ENCODE measurements at places on chromosomes 7 and 10. TPM values are rescaled to one million over a fixed set of nuclear protein-coding genes. Genes with fewer than 3 reads are reported as not detected.

The ACTL6B gene
- not detected for total RNA-seq

The OPALIN gene
- not detected for total RNA-seq

The ACSL5 gene
- 8.0 TPM for total RNA-seq

The TFEC gene
- total RNA-seq = under 0.01 TPM

The C10orf67 gene
- not detected for total RNA-seq

DNA sequence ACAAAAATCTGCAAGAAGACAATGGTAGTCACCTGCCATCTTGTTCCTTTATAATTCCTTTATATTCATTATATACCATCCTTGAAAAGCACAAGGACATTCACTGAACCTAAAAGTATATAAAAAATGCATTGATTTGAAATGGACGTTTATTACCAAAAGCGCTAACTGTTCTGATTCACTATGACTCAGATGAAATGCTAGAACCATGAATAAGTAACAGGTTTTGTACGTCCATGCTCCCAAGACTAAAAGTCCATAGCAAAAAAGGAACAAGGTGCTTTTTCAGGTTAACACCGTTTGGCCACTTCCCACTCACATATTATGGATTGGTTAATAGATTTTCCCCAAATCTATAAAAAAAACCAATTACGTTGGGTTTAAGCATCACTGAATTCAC lies 109.4 kb downstream of the PPP1R17 start:
- DNase-seq = no peak

DNA sequence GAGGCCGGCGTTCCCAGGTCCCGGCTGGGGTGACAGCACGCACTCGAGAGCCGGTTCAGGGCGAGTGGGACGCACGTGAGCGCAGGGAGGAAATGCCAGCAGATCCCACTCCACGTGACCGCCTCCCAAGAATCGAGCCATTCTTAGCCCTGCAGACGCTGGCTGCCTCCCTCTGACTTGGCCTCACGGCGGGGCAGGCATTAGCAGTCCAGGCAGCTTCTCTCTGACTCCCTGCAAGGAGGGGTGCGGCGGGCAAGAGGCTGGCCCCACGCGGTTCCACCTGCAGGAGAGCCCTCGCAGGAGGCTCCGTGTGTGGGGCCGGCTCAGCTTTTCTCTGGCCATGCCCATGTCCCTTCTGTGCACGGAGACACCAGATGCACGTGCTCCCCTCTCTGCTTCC lies 10.1 kb downstream of the GPR146 start:
- no peak for DNase-seq

GRCh38 chr7:92631067-92631849 lies 41.1 kb upstream of the FAM133B start:
- no peak for DNase-seq

- no peak for DNase-seq
These were observed 287.4 kb upstream of the SEMA3D start for GRCh38 chr7:85474234-85474633.

DNA sequence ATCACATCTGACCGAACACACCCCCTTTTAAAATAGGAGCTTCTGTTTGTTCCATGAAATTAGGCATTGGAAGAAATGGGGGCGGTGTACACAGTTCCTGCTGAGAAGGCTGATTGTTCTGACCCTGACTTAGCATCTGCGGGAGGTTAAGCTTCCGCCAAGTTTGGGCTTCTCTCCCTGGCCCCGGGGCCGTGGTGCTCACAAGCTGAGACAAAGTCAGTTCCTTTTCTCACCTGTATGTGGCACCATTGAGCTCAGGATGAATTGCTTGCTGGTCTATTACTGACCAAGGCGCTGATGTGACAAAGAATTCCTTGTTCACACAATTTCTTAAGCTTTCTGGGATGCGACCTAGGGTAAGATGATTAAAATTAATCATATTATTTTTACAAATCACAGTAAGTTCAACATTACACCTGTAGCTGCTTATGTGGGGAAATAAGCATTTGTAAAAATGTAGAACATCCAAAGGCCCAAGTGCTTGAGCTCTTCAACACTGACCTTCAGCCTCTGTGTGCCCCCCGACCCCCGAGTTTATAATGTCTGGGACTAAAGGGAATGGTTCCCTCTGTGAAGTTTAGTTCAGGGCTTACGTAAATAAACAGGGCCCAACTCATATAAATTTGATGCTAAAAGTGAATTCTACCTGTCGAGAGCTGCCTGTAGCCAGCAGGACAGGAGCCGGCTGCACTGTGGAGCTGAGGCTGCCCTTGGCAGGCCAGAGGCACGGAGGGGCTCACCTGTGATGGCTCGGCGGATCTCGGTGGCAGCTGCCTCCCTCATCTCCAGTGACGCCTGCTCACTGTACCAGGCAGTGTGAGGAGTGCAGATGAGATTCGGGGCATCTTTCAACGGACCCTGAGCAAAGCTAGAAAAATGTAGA lies 50.8 kb downstream of the ZRANB1 start:
- DNase-seq = peak; percentile 77

- DNase-seq = peak; percentile 61
These were observed 229.7 kb downstream of the TCERG1L start for GRCh38 chr10:131081786-131082185.

GRCh38 chr7:31043051-31043471 lies 9.0 kb upstream of the ADCYAP1R1 start:
- DNase-seq = no peak

DNA sequence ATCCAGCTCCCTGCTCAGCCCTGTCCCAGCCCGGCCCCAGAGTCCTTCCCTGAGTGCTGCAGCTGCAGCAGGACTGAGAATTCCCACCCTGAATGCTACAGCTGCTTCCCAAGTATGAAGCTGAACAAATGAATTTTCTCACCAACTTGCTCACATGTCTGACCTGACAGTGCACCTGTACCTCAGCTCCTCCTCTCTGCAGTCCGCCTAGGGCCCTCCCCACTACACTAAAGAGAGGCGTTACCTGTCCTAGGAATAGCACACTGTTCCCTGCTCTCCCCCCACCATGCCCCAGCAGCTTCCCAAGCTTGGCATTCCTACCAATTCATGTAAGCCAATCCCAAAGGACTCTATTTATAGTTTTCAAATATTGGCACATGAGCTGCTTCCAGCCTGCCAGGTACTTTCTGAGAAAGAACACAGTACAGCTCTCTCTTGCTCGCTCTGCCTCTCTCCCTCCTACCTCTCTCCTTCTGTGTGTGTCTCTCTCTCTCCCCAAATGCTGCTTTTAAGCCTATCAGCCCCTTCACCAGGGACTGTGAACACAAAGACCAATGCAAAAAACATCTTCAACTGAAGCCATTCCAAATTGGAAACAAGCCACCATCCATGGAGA lies 400.1 kb downstream of the TNS3 start:
- DNase-seq = no peak

DNA sequence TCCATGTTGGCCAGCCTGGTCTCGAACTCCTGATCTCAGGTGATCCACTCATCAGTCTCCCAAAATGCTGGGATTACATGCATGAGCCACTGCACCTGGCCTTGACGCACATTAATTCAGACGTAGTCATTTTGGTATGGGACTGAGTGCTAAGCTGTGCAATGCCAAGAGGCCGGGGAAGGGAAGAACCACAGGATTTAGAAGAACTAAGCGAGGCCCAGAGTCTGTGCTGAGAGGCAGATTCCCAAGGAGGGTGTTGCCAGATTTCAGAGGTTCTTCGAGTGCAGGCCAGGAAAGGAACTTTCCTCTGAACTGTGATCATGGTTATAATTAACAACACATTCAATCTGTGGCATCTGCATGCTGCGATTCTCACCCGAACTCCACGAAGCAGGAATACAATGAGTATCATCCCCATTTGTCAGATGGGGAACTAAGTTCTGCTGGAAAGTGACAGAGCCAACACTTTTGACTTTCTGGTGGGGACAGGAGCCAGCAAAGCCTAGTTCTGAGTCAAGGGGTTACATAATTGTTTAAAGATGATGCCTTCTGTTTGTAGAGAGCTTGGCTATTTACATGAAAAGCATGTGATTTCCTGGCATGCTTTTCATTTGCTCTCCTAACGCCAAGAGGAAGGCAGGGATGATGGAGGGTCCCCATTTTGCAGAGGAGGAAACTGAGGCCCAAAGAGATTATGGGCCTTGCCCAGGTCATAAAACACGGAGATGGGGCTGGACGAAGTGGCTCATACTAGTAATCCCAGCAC lies 6.2 kb upstream of the ZAN start:
- DNase-seq = peak; percentile 68

DNA sequence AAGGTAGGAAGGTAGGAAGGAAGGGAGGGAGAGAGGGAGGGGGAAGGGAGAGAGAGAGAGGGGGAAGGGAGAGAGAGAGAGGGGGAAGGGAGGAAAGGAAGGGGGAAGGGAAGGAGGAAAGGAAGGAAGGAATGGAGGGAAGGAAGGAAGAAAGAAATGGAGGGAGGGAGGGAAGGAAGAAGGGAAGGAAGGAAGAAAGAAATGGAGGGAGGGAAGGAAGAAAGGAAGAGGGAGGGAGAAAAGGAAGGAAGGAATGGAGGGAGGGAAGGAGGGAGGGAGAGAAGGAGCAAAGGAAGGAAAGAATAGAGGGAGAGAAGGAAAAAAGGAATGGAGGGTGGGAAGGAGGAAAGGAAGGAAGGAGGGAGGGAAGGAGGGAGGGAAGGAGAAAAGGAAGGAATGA lies 176.4 kb upstream of the PTER start:
- no peak for DNase-seq

DNA sequence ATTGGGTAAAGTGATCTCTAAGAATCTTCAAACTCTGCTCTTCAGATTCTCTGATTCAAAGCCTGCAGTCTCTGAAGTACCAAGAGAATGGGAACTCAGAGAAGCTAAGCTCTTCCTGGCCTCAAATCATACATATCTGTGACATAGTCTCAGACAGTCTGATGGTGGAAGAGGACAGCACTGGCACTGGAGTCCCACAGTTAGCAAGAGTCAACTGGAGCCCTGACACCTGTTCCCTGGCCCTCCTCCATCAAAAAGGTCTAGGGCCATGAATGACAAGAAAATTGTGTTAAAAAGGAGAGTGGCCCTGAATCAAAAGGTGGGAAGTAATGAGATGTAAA lies 37.7 kb downstream of the PRSS2 start:
- DNase-seq = no peak

GRCh38 chr10:132921818-132922807 lies 20.3 kb downstream of the CFAP46 start:
- DNase-seq = no peak

DNA sequence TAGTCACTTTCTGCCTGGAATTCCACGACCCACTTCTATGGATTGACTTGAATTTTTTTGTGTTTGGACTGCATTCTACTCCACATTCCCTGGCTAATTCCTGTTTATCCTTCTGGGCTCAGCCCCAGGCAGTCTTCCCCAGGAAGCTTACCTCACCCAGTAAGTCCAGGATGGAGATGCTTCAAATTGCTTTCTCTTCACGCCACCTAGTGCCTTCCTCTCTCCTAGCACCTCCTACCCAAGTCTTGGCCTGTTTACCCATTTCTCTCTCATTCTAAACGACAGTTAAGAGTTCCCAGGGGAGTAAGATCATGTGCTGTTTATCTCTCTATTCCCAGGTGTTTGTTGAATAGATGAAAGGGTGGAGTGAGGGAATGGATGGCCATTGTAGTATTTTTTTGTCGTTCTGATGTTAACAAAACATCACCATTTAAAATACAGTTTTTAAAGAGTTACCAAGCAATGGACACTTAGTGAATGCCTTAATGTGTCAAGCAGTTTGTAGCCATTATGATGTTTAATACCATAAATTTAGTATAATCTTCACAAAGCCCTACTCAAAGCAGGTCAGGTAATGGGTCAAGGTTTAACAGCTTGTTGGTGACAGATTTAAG lies 45.5 kb upstream of the TARP start:
- peak; percentile 89 for DNase-seq

- DNase-seq = no peak
These were observed 242.6 kb upstream of the ZNF32 start for GRCh38 chr10:43891241-43891640.

GRCh38 chr7:103932389-103932788 lies 57.1 kb downstream of the RELN start:
- DNase-seq = no peak

All from osteoblast (primary cell).